ENCODE measurements at places on chromosomes 16 and 17. TPM values are rescaled to one million over a fixed set of nuclear protein-coding genes. Genes with fewer than 3 reads are reported as not detected.

PDILT gene
- total RNA-seq: not detected

MILR1 gene
- 4.4 TPM for total RNA-seq

CA4 gene
- total RNA-seq: not detected

TMEM204 gene
- total RNA-seq: 10.3 TPM

GRAP gene
- under 0.01 TPM for total RNA-seq

ZSCAN10 gene
- total RNA-seq: not detected

NXPH3 gene
- total RNA-seq: 0.66 TPM

NETO2 gene
- 10.0 TPM for total RNA-seq

BRIP1 gene
- total RNA-seq: 4.0 TPM

CDH3 gene
- not detected for total RNA-seq

TMED6 gene
- total RNA-seq: not detected

VPS9D1 gene
- total RNA-seq: 13.0 TPM

Measured in fibroblast of lung (primary cell).